ENCODE measurements at places on chromosomes 2 and 18. TPM values are rescaled to one million over a fixed set of nuclear protein-coding genes. Genes with fewer than 3 reads are reported as not detected.

The TUBB8B gene
- not detected for total RNA-seq

The MEIS1 gene
- 5.9 TPM for total RNA-seq

DNA sequence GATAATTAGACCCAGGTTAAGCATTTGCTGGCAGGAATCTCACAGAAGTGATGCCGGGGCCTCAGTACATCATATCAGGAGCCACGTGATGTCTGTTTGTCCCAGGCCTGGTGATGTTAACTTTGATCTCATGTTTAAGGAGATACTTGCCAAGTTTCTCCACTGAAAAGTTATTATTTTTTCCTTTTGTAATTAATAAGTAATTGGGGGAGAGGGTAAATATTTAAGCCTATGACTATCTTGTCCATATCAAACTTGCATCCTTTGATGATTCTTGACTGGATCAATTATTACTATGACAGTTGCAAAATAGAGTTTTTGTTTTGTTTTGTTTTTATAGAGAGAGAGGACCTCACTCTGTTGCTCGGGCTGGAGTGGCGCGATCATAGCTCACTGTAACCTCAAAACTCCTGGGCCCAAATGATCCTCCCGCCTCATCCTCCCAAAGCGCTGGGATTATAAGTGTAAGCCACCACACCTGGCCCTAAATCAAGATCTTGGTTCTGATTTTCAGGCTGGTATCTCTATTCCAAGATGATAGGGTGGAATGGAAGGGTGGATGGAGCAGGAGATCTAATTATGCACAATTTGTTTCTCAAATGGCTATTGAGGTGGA is 46.4 kb downstream of the SLC4A1AP start:
- H3K4me3 ChIP-seq, result no peak overlapping the region
- no peaks in the 10 kb centered on the region for H3K27me3 ChIP-seq
- H3K27ac ChIP-seq, result no peak overlapping the region
- no peak for DNase-seq
- H3K36me3 ChIP-seq, result no peaks in the 10 kb centered on the region

GRCh38 chr18:72720116-72720515 is 147.7 kb downstream of the NETO1 start:
- no peaks in the 10 kb centered on the region for H3K36me3 ChIP-seq
- no peaks in the 10 kb centered on the region for H3K4me1 ChIP-seq
- no peak overlapping the region for H3K27ac ChIP-seq
- DNase-seq, result peak; percentile 26
- no peak overlapping the region for H3K4me3 ChIP-seq

The UGT1A4 gene
- not detected for total RNA-seq

DNA sequence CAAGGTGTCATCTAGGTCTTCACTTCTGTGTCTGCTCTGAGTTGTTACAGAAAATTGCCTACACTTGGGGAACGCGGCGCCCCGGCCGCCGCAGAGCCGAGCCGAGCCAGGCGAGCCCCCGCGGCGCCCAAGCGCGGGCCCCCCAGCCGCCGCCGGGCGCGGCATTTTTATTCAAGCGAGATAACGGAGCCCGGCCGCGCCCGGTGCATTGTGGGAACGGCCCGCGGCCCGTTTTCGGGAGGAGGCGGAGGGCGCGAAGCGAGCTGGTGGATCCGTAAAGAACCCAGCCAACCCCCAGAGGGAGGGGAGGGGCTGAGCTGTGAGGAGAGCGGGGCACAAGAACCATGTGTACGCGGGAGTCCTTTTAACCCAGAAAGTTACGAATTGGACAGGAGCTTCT is 191.8 kb downstream of the FTCDNL1 start:
- H3K27ac ChIP-seq, result no peak overlapping the region
- H3K36me3 ChIP-seq, result no peaks in the 10 kb centered on the region
- no peaks in the 10 kb centered on the region for H3K4me1 ChIP-seq
- H3K4me3 ChIP-seq, result no peak overlapping the region
- peaks cover 46% of the 10 kb centered on the region for H3K27me3 ChIP-seq

DNA sequence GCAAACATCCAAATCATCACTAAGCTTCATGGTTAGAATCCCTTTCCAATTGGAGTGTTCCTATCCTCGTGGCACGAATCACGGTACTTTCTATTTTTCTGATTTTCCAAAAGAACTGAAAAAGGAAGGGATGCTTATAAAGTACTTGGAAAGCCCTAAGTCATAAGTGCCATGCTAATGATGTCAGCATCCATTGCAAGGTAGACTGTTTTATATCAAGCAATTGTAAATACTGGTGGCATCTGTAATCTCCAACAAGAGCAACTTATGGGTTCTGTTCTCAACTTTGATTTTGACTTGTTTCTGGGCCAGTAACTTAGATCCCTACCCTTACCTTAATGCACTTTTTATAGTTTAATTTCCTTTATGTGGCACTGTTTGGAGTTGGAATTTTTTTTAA is 619.5 kb downstream of the BCL11A start:
- H3K4me3 ChIP-seq, result no peak overlapping the region
- no peaks in the 10 kb centered on the region for H3K27me3 ChIP-seq
- H3K27ac ChIP-seq, result no peak overlapping the region
- no peaks in the 10 kb centered on the region for H3K4me1 ChIP-seq
- H3K36me3 ChIP-seq, result no peaks in the 10 kb centered on the region

GRCh38 chr18:13220361-13220991 is 1.9 kb downstream of the LDLRAD4 start:
- no peak overlapping the region for H3K27ac ChIP-seq
- H3K36me3 ChIP-seq, result no peaks in the 10 kb centered on the region
- DNase-seq, result no peak
- H3K4me3 ChIP-seq, result no peak overlapping the region
- no peaks in the 10 kb centered on the region for H3K4me1 ChIP-seq

- no peaks in the 10 kb centered on the region for H3K27me3 ChIP-seq
- H3K27ac ChIP-seq, result no peak overlapping the region
- H3K4me1 ChIP-seq, result no peaks in the 10 kb centered on the region
- no peak overlapping the region for H3K4me3 ChIP-seq
- no peak for DNase-seq
Observed at GRCh38 chr2:80132281-80132680, 172.3 kb downstream of the LRRTM1 start.

The KCTD18 gene
- total RNA-seq, result 13.0 TPM

DNA sequence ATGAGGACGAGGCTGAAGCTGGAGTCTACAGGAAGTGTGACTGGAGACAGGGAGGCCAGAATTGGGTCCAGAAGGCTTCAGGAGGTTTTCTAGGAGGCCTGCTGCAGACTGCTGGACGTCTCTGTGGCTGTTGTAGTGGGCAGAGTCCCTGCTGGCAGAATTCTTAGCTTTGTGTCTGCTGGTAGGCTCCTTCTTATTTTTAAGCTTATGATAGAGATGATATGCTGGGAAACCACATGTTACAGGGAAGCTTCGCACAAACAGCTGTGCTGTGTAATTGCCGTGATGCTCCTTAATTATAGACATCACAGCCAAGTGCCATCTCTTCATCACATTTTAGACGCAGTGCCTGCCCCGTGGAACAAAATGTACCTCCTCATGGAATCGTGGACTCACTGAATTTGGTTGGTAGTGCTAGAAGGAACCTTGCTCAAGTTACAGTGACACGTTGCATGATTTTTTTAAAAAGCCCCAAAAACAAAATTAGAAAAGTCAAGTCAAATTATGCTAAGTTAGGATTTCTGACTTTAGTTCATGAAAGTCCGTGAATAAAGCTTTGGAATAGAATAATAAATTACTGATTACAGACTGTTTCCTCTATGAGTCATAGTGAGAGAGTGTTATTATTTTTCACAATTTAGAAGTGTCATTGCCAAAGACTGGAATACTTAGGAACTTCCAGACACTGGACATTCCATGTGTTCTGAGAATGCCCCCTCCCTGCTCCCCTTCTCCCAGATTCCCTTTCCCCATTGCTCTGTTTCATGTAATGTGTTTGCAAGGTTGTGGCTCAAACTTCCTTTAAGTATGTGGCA is 144.1 kb downstream of the FHOD3 start:
- no peaks in the 10 kb centered on the region for H3K36me3 ChIP-seq
- DNase-seq, result peak; percentile 12
- no peak overlapping the region for H3K27ac ChIP-seq
- H3K4me3 ChIP-seq, result no peak overlapping the region
- H3K4me1 ChIP-seq, result peaks cover 18% of the 10 kb centered on the region

The ELOA2 gene
- total RNA-seq, result not detected

The RMC1 gene
- total RNA-seq, result 27.6 TPM

DNA sequence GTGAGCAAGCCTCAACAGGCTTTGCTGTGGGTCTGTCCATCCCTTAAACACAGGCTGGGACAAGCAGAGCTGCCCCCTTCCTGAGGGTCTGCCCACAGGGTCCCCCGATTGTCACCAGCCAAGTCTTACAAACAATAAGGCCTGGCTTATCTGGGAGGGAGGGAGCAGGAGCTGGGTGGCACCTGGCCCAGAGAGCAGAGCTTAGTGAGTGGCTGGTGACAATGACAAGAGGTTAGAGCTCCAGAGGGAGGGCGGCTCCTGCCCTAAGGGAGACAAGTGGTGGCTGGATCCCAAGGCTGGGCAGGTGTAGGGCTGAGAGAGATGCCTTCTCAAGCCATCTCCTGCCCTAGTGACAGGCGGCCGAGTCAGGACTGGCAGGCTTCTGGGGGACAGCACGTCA is 125.5 kb downstream of the KLHL29 start:
- no peak overlapping the region for H3K27ac ChIP-seq
- no peaks in the 10 kb centered on the region for H3K36me3 ChIP-seq
- H3K4me1 ChIP-seq, result no peaks in the 10 kb centered on the region
- H3K27me3 ChIP-seq, result no peaks in the 10 kb centered on the region
- DNase-seq, result no peak
- H3K4me3 ChIP-seq, result no peak overlapping the region

GRCh38 chr18:12038639-12039539 is 54.8 kb upstream of the ANKRD62 start:
- H3K4me3 ChIP-seq, result peak overlapping the region; percentile 74
- peak; percentile 83 for DNase-seq
- peaks cover 13% of the 10 kb centered on the region for H3K4me1 ChIP-seq

DNA sequence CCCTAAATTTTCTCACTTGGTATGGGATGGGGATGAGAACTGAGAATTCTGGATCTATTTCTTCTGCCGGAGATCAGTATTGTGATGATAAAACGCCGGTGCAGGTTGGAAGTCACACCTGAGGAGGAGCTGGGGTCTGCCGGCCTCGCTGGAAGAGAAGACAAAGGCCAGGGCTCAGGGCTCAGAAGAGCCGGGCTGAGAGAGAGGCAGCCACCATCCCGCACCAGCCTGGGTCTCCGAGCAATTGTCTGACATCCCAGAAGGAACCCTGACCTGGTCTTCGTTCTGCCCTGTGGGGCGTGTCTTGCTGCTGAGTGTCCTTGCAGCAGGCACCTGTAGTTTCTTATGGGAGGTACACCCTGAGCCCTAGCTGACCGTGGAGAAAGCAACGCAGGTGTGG is 31.4 kb upstream of the SALL3 start:
- H3K27me3 ChIP-seq, result peaks cover 76% of the 10 kb centered on the region
- H3K4me3 ChIP-seq, result no peak overlapping the region
- H3K4me1 ChIP-seq, result no peaks in the 10 kb centered on the region
- H3K27ac ChIP-seq, result no peak overlapping the region
- DNase-seq, result no peak

- no peak overlapping the region for H3K27ac ChIP-seq
- no peak for DNase-seq
- H3K4me3 ChIP-seq, result no peak overlapping the region
- H3K36me3 ChIP-seq, result no peaks in the 10 kb centered on the region
- peaks cover 27% of the 10 kb centered on the region for H3K27me3 ChIP-seq
Observed at GRCh38 chr2:122363885-122364284, 608.4 kb downstream of the TSN start.

DNA sequence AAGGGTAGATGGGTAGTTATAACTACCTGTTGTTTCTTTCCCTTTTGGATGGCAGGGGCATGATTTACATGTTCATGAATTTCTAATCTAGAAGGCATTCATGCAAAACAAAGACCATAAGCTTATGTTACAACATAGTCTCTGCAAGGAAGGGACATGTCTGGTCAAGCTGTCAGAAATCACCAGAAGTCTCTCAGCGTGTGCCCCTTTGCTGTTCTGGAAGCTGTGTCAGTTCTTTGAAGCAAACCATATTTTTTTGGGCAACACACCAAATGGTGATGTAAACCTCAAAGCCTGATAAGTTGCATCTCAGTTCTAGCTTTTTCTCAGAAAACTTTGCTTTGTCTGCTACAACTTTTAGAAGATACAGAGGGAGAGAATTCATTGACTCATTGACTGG is 173.5 kb upstream of the CTAGE1 start:
- no peaks in the 10 kb centered on the region for H3K4me1 ChIP-seq
- no peaks in the 10 kb centered on the region for H3K36me3 ChIP-seq
- DNase-seq, result no peak
- no peak overlapping the region for H3K27ac ChIP-seq

DNA sequence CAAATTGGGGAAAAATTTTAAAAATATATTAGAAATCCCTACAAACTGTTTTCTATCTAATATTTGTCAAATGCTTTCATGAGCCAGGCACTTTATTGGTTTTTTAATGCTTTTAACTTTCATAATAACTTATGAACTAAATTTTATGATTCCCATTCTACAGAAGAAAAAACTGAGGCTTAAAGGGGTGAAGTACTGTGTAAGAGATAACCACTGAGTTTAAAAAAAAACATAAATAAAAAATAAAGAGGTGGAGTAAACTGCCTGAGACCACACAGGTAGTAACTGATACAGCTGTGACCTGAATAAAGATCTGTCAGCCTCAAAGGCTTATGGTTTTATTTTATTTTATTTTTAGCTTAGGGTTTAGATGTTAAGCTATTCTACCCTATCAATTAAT is 24.7 kb downstream of the PNPT1 start:
- H3K4me1 ChIP-seq, result no peaks in the 10 kb centered on the region
- no peaks in the 10 kb centered on the region for H3K27me3 ChIP-seq
- H3K27ac ChIP-seq, result no peak overlapping the region
- DNase-seq, result no peak
- H3K36me3 ChIP-seq, result peaks cover 46% of the 10 kb centered on the region
- H3K4me3 ChIP-seq, result no peak overlapping the region

The GALR1 gene
- not detected for total RNA-seq

GRCh38 chr18:80181642-80182461 is 65.5 kb downstream of the PARD6G start:
- H3K4me1 ChIP-seq, result no peaks in the 10 kb centered on the region
- H3K27me3 ChIP-seq, result no peaks in the 10 kb centered on the region
- H3K27ac ChIP-seq, result no peak overlapping the region
- no peaks in the 10 kb centered on the region for H3K36me3 ChIP-seq
- H3K4me3 ChIP-seq, result no peak overlapping the region
- no peak for DNase-seq

The RAB27B gene
- total RNA-seq, result 13.2 TPM

The IL1R1 gene
- total RNA-seq, result 0.69 TPM

- no peak overlapping the region for H3K27ac ChIP-seq
- H3K4me3 ChIP-seq, result no peak overlapping the region
- DNase-seq, result no peak
- no peaks in the 10 kb centered on the region for H3K4me1 ChIP-seq
- no peaks in the 10 kb centered on the region for H3K36me3 ChIP-seq
Observed at GRCh38 chr2:7241041-7241745, 324.0 kb downstream of the RNF144A start.

- H3K27me3 ChIP-seq, result no peaks in the 10 kb centered on the region
- no peak overlapping the region for H3K4me3 ChIP-seq
- H3K36me3 ChIP-seq, result no peaks in the 10 kb centered on the region
- no peaks in the 10 kb centered on the region for H3K4me1 ChIP-seq
- DNase-seq, result no peak
- H3K27ac ChIP-seq, result no peak overlapping the region
Observed at GRCh38 chr2:220916931-220917330, 655.2 kb downstream of the EPHA4 start.

GRCh38 chr2:19349911-19350677 is 8.3 kb downstream of the OSR1 start:
- peaks cover 6% of the 10 kb centered on the region for H3K36me3 ChIP-seq
- H3K4me1 ChIP-seq, result peaks cover 7% of the 10 kb centered on the region
- no peaks in the 10 kb centered on the region for H3K27me3 ChIP-seq
- DNase-seq, result peak; percentile 25

- H3K4me1 ChIP-seq, result no peaks in the 10 kb centered on the region
- no peak overlapping the region for H3K27ac ChIP-seq
- no peaks in the 10 kb centered on the region for H3K36me3 ChIP-seq
- DNase-seq, result peak; percentile 19
- H3K27me3 ChIP-seq, result peaks cover 24% of the 10 kb centered on the region
Observed at GRCh38 chr2:17558053-17558452, 17.6 kb downstream of the VSNL1 start.

The SATB2 gene
- 5.1 TPM for total RNA-seq
